ENCODE measurements at places on chromosomes 1 and 21. TPM values are rescaled to one million over a fixed set of nuclear protein-coding genes. Genes with fewer than 3 reads are reported as not detected.
A peak's percentile ranks its signal among the peaks of the same experiment; 100 is the strongest.

GRCh38 chr1:97505289-97505688 lies 415.5 kb downstream of the DPYD start:
- no peak for DNase-seq

DNA sequence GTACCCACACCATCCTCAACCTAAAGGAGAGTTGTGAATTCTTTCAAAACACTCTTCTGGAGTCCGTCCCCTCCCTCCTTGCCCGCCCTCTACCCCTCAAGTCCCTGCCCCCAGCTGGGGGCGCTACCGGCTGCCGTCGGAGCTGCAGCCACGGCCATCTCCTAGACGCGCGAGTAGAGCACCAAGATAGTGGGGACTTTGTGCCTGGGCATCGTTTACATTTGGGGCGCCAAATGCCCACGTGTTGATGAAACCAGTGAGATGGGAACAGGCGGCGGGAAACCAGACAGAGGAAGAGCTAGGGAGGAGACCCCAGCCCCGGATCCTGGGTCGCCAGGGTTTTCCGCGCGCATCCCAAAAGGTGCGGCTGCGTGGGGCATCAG lies 638 bp upstream of the OLIG2 start:
- no peak for DNase-seq

DNA sequence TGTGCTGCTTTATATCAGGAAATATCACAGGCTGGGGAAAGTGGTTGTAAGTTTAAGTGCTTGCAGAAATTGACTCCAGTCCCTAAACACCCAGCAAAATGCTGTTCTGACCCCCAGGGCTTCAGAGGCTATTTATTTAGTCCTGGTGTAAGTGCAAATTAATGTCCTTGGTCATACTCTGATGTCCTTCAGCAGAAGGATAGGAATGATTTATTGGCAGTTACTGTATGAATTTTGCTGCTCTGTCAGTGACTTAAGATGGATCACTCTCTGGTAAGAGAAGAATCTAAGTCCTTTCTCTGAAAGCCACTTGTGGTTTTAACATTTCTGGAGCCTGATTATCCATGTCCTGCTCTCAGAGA lies 21.9 kb downstream of the FAM20B start:
- DNase-seq: no peak

GRCh38 chr1:88774151-88774556 lies 90.1 kb downstream of the PKN2 start:
- DNase-seq: peak; percentile 77

DNA sequence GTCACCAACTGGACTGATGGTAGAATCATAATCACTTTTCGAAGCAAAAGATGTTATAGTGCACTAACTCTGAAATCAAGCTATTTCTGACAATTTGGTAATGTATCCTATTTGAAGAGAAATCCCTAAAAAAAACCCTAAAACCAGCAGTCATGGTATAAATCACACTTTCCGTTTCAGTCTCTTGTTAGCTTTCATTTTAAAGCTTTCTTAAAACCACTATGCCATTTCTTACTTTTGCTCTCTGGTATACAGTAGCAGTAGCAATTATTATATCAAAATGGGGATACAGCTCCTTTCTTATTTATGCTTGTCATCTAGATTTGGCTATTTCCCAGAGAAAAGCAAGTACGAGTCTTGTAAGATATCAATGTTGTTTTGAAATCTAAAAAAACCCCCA lies 323.3 kb downstream of the KCTD3 start:
- DNase-seq: no peak

- DNase-seq: no peak
Observed at GRCh38 chr21:35850029-35850428, 210.3 kb downstream of the SETD4 start.

GRCh38 chr1:200224315-200224714 lies 185.5 kb downstream of the ZNF281 start:
- DNase-seq: peak; percentile 59

DNA sequence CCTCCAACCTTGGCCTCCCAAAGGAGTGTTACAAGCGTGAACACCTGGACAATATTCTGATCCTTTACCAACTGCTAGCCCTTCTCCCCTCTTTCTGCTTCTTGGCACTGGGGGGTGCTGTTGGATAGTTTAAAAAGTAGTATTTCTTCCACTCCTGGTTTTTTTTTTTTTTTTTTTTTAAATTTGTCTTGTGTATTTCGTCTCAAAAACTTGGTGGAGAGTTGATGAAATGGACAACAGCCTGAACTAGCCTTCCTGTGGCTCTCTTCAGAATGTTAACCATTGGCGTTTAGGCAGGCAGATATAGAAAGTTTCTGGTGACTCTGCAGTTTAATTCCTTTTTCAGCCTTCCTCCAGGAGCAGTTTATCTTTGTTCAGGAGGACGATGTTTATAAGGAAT lies 69.7 kb upstream of the USP24 start:
- peak; percentile 29 for DNase-seq

GRCh38 chr1:27569506-27570291 lies 34.2 kb downstream of the AHDC1 start:
- DNase-seq: no peak

- no peak for DNase-seq
Observed at GRCh38 chr1:228867951-228868730, 132.9 kb downstream of the RHOU start.

DNA sequence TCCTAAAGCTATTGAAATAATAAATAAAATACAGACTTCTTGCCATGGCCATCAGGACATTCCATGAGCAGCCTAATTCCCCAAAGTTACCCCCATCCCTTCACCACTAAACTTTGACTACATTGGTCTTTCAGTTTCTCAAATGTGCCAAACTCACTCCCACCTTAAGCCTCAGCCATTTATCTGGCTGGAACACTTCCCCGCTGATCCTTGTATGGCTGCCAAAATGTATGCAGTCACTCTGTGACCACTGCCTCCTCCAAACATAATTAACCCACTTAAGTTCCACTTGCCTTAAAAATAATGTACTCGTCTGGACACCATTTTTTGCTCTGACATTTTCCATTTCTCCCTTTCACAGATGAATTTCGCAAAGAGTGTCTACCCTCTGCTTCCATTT lies 407.4 kb downstream of the NTNG1 start:
- no peak for DNase-seq

DNA sequence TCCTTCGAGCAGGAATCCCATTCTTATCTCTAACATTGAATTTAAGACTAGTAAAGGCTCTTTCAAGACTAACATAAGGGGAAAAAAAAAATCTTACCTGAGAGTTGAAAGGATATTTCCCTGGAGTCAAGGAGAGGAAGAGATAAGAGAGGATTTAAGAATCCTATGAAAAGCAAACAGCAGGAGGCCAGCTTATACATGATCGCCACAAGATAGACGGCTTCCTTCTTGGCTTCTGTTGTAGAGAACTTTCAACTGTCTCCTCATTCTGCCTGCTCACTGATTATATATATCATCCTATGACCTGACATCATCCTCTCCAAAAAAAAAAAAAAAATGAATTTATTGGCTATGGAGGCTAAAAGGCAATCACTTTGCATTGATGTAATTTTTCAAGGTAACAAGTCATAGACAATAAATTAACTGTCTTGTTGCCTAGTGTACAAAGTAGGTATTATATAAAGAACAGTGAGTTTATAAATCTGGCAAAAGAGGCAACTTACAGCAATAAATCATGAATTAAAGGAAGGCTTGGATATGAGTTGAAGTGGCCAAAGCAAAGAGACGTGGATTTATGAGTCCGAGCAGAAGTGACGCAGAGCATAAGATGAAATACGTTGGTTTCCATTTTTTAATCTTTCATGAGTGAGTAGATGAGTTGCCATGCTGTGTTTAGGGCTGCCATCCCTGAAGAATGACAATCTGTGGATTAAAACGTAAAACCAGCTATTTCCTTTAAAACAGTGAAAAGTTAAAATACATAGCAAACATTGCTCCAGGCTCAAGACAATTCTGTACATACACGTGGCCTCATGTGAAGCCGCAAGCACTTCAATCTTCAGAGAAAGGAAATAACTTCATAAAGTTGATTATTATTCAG lies at the start of gene UTS2:
Gene UTS2 (minus strand): TSS at position 262 of the 880 bp plus-strand sequence. CDS start 62 bp downstream, at position 200.
- DNase-seq: no peak

- DNase-seq: no peak
Observed at GRCh38 chr1:30417001-30417700, 306.2 kb downstream of the MATN1 start.

DNA sequence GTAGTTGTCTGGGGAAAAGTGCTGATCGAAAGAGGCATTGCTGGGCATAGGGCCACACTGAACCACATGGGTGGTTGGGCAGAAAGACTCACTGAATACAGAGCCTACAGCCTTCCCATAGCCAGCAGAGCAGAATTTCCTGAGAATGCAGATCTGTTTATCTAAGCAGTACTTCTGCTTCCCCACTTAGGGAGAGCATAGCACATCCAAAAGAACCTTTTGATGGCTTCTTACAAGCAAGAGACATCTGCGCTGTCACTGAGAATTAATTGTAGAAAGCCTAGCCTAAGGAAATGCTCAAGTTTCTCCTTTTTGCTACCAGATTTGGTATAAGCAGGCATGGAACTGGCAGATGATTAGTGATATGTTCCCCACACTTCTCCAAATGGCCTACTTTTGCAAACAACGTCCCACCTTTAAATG lies 13.0 kb upstream of the KLHDC8A start:
- DNase-seq: peak; percentile 16

GRCh38 chr21:31457675-31458074 lies 113.6 kb upstream of the TIAM1 start:
- no peak for DNase-seq

- no peak for DNase-seq
Observed at GRCh38 chr1:4018466-4019146, 118.5 kb upstream of the C1orf174 start.

DNA sequence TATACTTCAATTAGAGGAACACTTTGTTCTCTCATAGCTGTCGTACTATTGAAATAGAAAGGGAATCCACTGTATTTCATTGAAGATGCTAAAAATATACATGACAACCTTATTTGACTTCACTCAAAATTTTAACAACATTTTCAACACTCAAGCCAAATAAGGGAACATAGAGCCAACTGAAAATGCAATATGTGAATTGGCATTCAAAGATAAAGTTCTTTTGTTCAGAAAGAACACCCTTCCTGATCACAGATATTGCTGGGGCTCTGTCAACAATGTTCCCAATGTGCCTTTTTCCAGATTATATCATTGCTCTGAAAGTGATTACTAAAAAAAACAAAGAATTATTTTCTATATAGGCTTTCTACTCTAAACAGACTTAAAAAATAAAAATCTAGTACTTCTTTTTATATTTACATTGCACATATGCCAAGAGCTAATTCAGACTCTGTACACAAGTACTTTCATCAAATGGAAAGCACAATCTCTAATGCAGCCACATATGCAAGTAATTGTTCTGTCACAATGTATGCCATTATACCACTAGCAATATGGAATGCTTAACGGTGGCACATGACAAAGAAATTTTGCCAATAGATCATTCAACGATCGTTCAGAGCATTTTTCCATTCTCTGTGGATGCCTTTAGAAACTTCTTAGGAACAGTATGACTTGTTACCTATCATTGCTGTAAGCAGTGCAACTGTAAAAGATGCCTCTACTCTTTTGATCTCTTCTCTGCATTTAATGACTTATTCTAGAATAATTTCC lies 171.0 kb downstream of the EIF4G3 start:
- no peak for DNase-seq

- no peak for DNase-seq
Observed at GRCh38 chr1:232012773-232013386, 386.3 kb downstream of the DISC1 start.

DNA sequence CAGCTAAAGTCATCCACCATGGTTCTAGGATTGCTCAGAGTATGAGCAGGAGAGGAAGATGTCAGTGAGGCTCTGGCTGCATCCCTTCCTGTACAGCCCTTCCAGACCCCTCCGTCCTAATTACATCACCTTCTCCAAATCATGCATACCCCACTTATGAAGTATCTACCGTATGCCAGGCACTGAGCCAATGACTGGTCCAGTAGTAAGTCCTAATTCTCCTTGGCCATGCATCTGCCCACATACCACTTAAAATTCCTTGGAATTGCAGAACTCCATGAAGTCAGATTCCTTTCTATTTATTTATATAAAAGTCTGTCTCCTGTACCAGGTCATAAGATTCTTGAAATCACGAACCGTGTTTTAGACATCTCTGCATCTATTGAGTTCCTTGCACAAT lies 106.1 kb downstream of the SEC16B start:
- no peak for DNase-seq

- DNase-seq: peak; percentile 16
Observed at GRCh38 chr1:7646981-7647901, 123.9 kb upstream of the VAMP3 start.

DNA sequence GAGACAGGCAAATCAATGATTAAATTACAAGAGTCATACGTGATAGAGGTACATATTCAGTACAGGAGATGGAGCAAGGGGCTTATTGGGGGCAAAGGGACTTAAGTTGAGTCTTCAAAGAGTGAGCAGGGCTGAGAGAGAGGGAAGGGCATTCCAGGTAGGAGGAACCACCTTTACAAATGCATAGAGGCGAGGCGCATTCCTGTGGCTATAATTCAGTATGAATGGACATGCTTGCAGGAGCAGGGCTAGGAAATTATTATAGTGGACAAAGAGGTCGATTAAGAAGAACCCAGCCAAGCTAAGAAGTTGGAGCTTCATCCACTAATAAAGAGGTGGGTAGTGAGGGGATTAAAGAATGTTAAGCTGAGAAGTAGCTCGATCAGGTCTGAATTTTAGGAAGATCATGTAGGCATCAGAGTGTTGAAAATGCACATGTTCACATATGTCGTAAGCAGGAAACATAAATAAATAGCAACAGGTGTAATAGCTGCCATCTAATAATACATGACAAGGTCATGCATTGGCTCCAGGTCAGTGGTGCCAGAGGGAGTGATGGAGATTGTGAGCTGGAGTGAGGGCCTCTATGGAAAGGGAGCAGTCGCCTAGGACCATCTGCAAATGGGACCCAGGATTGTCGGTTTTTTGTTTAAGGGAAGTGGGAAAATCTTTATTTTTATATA lies 12.0 kb upstream of the HNRNPU start:
- no peak for DNase-seq

DNA sequence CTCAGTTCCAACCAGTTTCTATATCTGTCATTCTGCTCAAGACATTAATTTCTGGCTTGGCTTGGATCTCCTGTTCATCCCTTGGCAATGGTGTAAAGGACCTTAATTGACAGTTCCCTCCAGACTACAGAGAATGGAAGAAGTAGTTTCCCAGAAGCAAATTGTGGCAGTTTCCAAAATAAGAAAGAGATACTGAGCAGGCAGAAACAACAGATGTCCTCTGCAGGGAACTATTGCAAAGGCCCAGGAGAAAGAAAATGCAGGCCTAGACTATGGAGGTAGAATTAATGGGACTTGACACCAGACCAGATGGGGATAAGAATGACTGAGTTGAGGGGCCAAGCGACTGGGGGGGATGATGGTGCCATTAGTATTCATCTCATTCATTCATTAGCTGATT lies 6.1 kb upstream of the AK2 start:
- no peak for DNase-seq

Gene BACE2
- 99.5 TPM for total RNA-seq

Gene HTR1D
- total RNA-seq: not detected

Gene PARP1
- 127 TPM for total RNA-seq

Gene TNFSF4
- total RNA-seq: 0.75 TPM

Gene FABP3
- total RNA-seq: 11.3 TPM

Gene SPATA21
- total RNA-seq: not detected

Gene GLMN
- 11.2 TPM for total RNA-seq

Gene FBXO2
- 11.1 TPM for total RNA-seq

Gene EXTL1
- total RNA-seq: 0.05 TPM

Gene GPR157
- total RNA-seq: 4.6 TPM

Gene MIXL1
- not detected for total RNA-seq

Gene OR2T35
- under 0.01 TPM for total RNA-seq

Gene FCRL5
- not detected for total RNA-seq

Gene LCA5L
- 3.6 TPM for total RNA-seq

Gene BEND5
- total RNA-seq: 1.9 TPM
